ENCODE measurements at places on chromosomes 11 and 22. TPM values are rescaled to one million over a fixed set of nuclear protein-coding genes. Genes with fewer than 3 reads are reported as not detected.
A peak's percentile ranks its signal among the peaks of the same experiment; 100 is the strongest.

The GNAZ gene
- total RNA-seq, result 1.8 TPM

The PGA4 gene
- total RNA-seq, result 3.5 TPM

- peak; percentile 38 for DNase-seq
Observed at GRCh38 chr11:28566339-28567089, 458.3 kb downstream of the METTL15 start.

GRCh38 chr22:46116491-46116958 lies 33.8 kb upstream of the PPARA start:
- DNase-seq, result peak; percentile 79

All from skin of body (tissue), 3 donors.